ENCODE measurements at places on chromosomes 4 and X.

- DNase-seq, result no peak
Observed at GRCh38 chr4:54094451-54094850, 5.5 kb upstream of the GSX2 start.

DNA sequence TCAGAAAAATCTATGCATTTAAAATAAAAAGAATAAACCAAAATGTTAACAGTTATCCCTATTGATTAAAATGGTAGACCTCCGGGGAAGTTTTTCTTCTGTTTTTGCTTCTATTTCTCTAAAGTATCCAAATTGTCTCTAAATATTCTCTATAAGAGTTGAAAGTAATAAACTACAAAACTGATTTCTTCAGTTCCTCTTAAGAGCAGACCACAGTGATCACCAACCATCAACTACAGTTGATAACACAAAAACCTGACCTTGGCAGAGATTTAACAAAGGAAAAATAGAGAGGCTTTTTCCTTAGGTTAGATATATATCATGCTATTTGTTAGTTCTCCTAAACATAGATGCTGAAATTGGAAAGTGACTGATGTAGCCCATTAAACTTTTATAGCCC lies 27.3 kb downstream of the DDX60 start:
- no peak for DNase-seq

GRCh38 chr4:100306018-100306417 lies 115.8 kb upstream of the DDIT4L start:
- DNase-seq, result no peak

- no peak for DNase-seq
Observed at GRCh38 chr4:85861064-85861765, 386.3 kb downstream of the ARHGAP24 start.

DNA sequence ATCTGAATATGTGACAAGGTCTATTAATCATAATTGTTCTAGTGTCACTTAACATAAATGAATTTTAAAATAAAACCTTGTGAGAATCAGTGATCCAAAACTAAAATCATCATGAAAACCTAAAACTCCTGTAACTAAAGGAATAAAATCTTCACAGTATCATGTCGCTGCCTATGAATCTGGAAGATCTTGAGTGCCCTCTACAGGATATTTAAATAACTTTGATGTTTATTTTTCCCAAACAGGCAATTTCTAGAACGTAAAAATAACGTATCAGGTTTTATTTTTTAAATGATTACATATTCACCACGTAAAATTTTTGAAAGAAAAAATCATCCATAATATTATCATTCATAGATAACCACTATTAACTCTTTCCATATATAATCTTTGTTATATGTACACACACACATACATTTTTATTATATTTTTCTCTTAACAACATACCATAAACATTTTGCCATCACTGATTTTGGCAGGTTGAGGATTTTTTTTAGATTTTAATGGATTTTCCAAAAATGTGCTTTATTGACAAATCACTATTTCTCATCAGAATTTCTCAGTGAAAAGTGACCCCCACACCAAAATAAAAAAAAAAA lies 79.6 kb downstream of the COMMD8 start:
- DNase-seq, result no peak

DNA sequence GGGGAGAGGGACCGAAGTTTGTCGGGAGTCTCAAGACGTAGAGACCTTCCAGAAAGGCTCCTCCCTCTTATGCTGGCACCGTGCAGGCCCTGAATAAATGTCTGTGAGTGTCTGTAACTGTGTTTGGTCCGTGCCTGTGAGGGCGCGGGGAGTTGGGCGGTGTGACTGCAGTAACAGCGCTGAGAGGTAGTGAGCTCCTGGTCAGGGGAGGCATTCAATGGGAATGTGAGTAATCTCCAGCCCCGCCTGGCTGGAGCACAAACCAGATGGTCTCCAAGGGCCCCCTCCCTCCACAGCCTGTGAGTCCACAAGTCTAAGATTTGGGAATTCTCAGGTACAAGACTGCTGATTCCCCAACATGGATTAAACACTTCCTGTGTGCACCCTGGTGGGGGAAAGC lies 100.0 kb downstream of the HMX1 start:
- DNase-seq, result no peak

DNA sequence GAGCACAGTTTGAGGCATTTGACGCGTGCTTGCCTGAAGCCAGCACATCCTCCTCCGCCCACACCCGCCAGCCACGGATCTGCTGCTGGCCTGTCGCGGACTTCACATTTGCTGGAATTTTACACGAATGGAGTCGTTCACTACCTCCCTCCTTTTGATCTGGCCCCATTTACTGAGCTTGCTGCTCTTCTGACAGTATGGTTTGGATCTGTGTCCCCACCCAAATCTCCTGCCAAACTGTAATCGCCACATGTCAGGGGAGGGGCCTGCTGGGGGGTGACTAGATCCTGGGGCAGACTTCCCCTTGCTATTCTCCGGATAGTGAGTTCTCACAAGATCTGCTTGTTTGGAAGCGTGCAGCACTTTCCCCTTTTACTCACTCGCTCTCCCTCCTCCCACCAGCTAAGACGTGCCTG lies 19.9 kb upstream of the CPLX1 start:
- no peak for DNase-seq

- DNase-seq, result no peak
Observed at GRCh38 chr4:15495621-15496020, 25.9 kb downstream of the CC2D2A start.

Measured in stimulated activated CD8-positive, alpha-beta memory T cell treated with anti-CD3 and anti-CD28 coated beads, Interleukin-2, amount 100 ng/mL, for 48 hours (primary cell).